Activated CD4-positive, CD25-positive, alpha-beta regulatory T cell (primary cell): ENCODE measurements at places on chromosomes 2 and 18.

GRCh38 chr2:18656048-18656447, 66.7 kb upstream of the NT5C1B start:
- DNase-seq: no peak

DNA sequence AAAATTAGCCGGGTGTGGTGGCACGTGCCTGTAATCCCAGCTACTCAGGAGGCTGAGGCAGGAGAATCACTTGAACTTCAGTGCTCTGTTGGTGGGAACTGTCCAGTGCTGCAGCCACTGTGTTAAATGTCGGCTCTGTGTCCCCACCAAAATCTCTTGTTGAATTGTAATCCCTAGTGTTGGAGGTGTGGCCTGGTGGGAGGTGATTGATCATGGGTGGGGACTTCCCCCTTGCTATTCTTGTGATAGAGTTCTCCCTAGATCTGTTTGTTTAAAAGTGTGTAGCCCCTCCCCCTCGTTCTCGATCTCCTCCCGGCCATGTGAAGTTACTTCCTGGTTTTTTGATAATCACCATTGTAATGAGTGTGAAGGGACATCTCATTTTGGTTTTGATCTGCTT, 9.8 kb upstream of the RPL31 start:
- no peak for DNase-seq

GRCh38 chr2:172860336-172860707, 124.7 kb downstream of the RAPGEF4 start:
- no peak for DNase-seq

GRCh38 chr2:109020217-109020637, 31.2 kb upstream of the EDAR start:
- no peak for DNase-seq

GRCh38 chr2:2639251-2640139, 308.4 kb upstream of the MYT1L start:
- no peak for DNase-seq

DNA sequence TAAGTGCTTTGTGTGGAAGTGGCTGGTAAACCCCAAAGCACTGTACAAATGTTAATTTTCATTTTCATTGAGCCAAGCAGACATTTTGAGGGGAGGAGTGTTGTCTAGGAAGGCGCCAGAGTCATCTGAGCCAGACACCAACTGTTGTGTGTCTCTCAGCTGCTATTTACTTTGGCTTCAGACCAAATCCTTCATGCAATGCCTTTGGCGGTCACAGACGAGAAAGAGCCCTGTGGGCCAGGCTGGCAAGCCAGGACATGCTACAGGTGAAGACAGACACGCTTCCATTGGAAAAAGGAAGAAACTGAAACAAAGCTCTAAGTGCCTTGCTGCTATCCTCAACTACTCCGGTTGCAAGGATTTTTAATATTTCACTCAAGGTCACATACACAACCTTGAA, 115.4 kb upstream of the CDC42EP3 start:
- DNase-seq: no peak

DNA sequence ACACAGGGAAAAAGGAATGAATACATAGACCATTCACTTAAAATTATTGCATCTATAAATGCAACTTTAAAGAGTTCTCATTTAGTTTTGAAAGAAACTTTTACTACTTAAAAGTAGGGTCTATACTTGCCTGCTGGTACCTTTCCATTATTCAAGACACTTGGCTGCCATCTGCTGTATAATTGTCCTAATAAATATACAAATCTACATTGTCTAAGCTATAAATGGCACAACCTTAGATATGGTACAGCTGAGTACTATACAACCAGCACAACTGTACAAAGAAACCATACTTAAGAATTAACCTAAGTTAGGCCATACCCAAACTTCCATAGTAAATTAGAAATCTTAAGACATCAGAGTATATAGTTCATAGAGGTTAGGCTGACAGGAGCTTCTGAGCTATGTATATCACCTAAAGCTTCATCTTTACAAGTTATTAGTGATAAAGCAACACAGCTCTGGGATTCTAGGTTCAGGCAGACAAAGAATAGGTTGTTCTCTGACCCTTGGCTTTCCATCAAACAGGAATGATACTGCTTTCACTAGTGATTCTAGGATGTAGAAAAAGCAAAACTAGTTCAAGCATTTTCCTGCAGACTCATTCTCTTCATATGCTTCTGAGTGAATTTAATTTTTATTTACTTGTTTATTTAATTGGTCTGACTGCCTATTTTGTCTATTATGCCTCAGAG, 22.1 kb downstream of the EXOC6B start:
- DNase-seq: no peak

DNA sequence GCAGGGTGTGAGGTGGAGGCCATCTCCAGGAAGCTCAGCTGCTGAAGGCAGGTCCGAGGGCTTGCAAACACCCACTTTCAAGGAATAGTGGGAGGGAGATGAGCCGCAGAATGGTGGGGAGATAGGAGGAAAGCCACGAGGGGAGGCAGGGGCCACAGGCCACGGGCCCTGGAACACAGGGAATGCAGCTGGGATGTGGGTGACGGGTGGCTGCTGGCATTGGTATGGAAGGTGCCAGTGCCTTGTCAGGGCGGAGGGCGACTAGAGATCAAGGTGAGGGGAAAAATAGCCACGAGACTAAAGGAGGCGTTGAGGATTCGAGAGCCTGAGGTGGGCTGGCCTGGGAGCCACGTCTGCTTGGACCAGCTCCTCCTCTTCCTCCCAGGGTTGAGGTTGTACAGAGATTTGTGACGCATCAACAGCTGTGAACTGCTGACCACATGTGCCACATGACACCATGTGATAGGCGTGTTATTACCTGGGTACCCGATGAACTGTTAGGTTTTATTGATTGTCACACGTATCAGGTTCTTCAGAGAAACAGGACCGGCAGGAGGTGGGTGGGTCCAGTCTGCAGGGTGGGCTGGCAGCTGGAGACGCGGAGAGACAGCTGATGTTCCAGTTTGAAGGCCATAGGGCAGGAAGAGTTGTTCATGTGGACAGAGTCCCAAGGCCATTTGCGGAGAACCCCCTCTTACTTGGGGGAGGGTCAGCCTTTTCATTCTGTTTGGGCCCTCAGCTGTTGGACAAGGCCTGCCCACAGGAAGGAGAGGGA, 9.9 kb downstream of the IMPA2 start:
- DNase-seq: no peak

GRCh38 chr2:73601780-73602179, 40.4 kb downstream of the NAT8 start:
- no peak for DNase-seq

DNA sequence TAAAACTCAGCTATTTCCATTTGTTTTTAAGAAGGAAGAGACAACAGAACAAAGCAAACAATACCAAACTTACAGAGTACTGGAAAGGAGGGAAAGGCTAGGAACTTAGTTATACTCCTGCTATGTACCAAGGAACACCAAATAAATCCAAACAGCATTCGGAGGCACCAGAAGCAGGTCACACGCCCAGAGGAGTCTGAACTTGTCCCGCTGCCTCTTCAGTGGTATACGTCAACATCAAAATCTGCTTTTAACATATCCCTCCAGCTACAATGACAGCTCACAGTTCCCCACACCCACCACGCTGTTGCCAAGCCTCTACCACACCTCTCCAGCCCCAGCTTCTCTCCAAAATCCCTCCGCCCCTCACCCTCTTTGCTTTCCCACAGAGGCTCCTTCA, 17.3 kb downstream of the C2orf76 start:
- no peak for DNase-seq

DNA sequence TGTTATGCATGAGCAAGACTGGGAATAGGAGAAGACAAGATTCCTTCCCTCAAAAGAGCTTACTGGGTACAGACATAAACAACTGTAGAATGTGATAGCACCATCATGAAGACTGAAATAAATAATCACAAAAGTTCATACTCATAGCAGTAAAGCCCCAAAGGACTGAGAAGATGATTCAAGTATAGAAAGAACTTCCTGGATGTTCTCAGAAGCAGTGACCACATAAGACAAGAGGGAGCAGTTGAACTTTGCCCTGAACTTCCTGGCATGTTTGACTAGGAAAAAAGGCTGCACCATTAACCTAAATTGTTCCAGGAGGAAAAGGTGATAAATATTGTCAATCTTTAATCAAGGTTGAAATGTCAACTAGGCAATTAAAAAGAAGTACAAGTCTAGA, 57.8 kb upstream of the CCDC141 start:
- no peak for DNase-seq

DNA sequence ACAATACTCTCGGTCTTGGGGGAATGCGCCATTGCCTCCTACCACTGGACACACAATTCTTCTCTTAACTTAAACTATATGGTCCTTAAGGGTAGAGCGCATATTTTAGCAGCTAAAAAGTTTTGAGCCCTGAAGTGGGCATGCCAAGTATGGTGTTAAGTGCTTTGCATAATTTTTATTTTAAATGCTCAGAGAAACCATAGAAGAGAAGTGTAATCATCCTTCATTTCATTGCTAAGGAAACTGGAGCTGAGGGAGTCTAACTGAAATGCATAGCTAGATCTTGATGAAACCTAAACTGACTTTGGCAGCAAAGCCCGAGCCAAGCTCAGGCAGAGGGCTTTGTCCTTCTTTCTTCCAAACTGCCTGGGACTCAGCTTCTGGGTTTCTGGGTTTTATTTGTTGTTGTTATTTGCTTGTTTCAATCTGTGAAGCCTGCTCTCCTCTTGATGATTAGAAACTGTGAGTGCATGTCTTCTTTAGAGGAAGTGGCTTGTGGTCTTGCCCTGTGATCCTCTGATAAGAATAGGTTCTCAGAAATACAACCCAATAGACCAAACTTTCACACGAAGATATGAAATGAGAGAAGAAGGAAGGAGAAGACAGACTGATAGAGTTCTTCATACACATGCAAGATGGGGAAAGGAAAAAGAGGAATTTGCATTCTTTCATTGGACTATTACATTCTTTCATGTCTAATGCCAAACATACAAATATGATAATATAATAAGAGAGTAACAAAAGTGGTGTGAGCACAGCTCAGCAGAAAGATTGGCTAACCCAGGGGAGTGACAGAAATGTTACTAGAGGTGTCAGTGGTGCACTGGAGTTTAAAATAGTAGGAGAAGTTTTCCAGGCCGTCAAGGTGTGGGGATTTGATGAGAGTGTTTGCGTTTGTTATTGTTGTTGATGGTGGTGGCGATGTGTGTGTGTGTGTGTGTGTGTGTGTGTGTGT, 7.5 kb upstream of the RNF144A start:
- no peak for DNase-seq

DNA sequence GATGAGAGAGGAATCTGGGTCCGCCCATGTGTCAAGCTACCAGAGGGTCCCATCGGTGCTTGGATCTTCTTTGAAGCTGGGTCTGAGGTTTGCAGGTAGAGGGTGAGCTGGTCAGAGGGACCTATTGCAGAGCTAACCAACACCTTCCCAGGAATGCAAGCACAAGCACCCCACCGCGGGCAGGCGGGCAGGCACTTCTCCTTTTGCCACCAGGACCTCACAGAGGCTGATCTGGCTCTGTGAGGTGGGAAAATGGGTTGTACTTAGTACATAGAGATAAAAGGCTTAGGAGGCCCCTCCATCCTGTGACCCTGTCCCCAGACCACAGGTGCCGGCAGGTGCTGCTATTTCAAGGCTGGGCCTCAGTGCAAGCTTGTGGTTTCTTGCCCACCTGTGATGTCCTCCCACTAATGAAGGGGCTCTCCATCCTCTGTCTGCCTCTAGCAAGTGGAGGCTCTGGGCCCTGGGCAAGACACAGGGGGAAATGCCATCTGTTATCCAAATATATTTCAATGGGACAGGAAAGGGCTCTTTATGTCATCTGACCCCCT, 31.4 kb upstream of the IL37 start:
- DNase-seq: no peak

DNA sequence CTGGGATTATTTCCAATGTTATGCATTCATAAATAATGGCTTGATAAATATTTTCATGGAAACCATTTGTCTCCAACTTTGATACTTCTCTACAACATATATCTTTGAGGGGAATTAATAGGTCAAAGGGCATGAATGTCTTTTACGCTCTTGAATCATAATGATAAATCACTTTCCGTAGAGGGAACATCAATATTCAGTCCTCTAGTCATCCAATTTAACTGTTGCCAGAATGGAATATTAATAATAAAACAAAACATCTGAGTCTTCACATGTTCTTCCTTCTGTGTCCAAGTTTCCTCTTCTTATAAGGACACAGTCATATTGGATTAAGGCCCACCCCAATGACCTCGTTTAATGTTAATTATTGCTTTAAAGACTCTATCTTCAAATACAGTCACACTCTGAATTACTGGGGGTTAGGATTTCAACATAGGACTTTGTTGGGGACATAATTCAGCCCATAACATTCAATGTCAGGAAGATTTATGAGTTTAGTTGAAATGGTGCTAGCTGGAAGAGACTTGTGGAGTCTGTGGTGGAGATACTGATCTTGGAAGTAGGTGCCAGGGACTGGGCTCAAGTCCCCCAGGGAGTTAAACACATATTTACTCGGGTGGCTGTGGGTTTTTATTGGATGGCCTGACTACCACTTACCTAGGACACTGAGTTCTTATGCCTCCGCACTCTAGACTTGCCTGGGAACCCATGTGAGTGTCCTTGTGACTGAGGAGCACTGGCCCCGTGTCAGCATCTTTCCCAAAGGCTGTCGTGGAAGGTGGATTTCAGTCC, 85.0 kb upstream of the SEC11C start:
- no peak for DNase-seq

DNA sequence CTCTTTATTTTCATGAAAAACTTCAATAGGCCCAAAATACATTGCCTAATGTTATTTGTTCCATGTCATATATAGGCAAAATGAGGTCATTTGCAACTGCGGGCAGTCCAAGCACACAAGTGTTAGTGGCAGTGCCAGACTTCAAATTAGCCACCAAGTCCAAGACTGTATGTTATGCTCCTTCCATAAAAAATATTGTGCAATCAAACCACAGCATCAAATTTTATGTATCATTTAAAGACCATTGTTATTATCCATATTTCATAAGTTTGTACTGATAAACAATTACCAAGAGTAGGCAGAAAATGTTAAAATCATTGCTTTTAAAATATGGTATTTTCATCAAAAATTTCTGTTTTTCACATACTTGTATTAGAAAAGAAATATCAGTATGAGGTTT, 54.1 kb downstream of the XIRP2 start:
- DNase-seq: no peak

DNA sequence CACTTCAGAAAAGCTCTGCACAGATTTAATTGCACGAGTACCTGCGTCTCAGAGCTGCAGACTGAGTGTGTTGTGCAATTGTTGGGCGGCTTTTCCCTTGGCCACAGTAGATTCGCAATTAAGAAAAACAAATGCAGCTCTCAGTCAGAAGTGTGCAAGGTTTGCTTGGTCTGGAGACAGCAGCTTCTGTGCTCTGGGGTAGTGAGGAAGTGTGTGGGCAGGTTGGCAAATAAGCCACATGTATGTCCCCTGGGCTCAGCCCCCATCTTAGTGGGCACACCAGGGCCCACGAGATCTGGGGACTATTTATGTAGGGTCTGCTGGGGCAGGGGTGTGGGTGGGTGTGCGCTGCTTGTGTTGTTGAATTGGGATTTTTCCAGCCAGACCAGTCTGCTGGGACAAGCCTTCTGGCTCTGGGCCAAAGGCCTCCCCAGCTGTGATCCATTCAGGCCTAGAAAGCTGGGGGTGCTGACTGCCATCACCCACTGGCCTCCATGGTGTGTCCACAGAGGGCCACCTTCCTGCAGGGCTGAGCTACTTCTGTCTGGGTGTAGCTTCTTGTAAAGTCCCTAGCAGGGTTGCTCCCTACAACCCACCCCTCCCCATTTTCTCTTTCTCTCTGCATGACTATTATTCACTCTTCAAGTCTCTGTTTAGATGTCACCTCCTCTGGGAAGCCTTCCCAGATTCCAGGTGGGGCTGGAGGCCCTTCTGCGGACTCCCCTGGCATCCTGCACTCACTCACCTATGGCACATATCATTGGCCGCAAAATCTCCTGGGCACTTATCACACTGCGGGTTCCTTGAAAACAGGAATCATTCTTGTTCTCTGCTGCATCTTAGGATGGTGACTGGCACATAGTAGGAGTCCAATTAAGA, 67.8 kb downstream of the ODC1 start:
- DNase-seq: no peak

- DNase-seq: no peak
Measured at GRCh38 chr2:59776726-59777008, 776.8 kb downstream of the BCL11A start.
